Dermis blood vessel endothelial cell (primary cell): ENCODE measurements at places on chromosomes 3 and 15. TPM values are rescaled to one million over a fixed set of nuclear protein-coding genes. Genes with fewer than 3 reads are reported as not detected.

- DNase-seq: no peak
Measured at GRCh38 chr15:94383706-94384105, 152.3 kb downstream of the MCTP2 start.

Gene LRRC31
- not detected in 2 replicates for total RNA-seq

GRCh38 chr3:36494461-36495109 is 114.3 kb downstream of the STAC start:
- DNase-seq: no peak

DNA sequence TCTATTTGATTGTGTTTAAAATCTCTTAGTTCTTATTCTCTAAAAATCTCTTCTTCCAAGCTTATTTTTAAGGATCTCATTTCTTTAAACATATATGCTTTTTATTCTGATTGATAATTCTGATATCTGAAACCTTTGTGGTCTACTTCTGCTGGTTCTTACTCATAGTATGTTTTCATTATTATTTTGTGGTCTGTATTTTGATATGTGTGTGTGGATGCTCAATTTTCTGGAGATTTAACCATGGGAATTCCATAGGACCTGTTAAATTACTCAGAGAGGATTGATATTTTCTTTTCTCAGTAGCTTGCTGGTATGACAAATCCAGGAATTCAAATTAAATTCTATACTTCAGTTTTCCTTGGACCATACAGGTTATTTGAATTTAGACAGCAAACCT is 14.7 kb upstream of the HHLA2 start:
- no peak for DNase-seq

DNA sequence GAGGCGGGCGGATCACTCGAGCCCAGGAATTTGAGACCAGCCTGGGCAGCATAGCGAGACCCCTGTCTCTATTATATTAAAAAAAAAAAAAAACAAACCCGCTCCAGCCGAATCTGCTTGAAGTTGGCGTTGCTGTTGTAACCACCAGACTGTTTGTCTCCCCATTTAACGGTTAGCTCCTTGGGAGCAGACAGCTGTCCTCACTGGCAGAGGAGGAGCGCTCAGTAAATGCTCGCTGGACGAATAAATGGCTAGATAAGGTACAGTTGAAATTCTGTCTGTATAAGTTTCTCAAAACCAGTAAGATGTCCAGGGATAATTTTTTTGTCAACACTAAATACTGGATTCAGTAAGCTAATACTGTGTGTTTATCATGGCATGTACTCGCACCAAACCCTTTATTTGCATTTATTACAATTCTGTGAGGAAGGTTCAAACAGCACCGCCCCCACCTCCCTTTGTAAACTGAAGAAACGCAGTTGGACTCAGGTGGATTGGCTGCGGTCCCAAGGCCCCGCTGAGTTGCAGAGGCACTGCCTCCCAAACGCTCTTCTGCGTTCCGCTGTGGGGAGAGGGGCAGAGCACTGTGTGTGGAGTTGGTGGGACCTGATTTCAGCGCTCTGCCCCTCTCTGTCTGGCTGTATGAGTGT is 1.1 kb downstream of the RCCD1 start:
- DNase-seq: no peak

DNA sequence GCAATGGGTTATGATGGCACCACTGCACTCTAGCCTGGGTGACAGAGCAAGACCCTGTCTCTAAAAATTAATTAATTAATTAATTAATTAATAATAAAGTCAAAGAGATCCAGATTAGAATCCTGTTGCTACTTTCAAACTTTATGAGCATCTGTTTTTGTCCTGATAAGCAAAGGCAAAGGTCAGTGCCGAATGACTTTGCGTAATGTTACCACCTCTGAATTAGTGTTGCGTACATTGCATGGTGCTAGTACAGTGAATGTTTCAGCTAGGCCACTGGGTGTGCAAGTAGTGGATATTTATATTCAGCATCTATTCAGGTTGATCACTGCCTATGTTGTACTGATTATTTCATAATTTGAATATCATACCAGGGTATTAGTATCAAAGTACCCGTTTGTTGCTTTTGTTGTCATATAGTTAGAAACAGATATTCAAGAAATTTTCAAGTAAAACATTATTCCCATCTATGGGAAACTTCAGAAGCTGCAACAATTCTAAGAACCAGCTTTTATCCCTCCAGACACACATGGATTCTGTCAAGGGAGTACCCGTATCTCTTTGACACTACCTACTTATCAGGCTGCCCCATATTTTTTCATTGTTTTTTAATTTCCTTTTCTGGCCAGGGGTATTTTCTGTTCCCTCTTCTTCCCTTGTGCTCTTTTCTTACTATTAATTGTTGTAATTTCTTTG is 127.1 kb upstream of the GRM7 start:
- no peak for DNase-seq

Gene TTC23
- total RNA-seq: 28.2 and 28.3 TPM in 2 replicates

Gene NRG4
- total RNA-seq: 0.05 TPM in 1 of 2 replicates, not detected in the other

- DNase-seq: no peak
Measured at GRCh38 chr3:181134873-181135272, 145.3 kb upstream of the DNAJC19 start.

DNA sequence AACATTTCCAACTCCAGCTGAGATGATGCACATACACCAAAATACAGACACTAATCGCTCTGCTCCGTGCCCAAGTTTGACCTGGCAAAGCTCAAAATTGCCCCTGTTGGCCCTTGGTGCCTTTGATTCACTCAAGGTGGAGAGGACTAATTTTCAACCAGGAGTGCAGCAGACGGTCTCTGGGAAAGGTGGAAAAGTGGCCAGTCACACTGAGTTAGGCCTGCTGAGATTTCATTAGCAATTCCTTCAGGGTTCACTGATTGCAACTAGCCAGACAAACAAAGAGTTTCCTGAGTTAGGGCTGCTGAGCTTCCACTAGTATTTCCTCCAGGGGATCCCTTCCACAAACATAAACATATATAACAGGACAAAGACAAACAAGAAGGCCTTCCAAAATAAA is 28.7 kb upstream of the LHFPL4 start:
- no peak for DNase-seq

DNA sequence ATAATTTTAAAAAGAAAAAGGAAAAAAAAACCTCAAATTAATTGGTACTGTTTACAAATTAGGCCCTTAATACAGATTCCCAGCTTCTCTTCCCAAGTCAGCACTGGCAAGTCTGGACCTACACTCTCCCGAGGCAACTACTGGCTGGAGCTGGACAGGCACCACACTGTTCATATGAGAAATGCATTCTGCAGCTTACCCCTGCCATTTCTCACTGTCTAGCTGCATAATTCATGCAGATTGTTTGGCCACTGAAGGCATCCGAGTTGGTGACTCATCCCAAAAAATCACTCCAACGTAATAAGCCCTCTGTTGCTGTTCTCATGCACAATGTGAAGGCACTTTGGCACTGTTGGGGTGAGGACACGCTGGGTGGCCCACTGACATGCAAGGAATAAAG is 45.3 kb downstream of the ROPN1B start:
- no peak for DNase-seq

Gene FANCD2OS
- total RNA-seq: not detected in 2 replicates

GRCh38 chr3:10697918-10698317 is 118.1 kb upstream of the SLC6A11 start:
- DNase-seq: no peak
